ENCODE measurements at places on chromosomes 3 and 15. TPM values are rescaled to one million over a fixed set of nuclear protein-coding genes. Genes with fewer than 3 reads are reported as not detected.
A peak's percentile ranks its signal among the peaks of the same experiment; 100 is the strongest.

- DNase-seq: no peak
These were observed 48.0 kb downstream of the TPRA1 start for GRCh38 chr3:127542441-127542952.

GRCh38 chr15:73308305-73308704 lies 60.5 kb downstream of the HCN4 start:
- DNase-seq: no peak

Gene NRG4
- total RNA-seq: 0.71 TPM

Gene SI
- not detected for total RNA-seq

GRCh38 chr15:39670687-39671086 lies 89.8 kb downstream of the THBS1 start:
- no peak for DNase-seq

Gene SCN11A
- total RNA-seq: not detected

Gene CLDN16
- total RNA-seq: 4.8 TPM

Gene PLA2G4F
- total RNA-seq: 0.87 TPM

DNA sequence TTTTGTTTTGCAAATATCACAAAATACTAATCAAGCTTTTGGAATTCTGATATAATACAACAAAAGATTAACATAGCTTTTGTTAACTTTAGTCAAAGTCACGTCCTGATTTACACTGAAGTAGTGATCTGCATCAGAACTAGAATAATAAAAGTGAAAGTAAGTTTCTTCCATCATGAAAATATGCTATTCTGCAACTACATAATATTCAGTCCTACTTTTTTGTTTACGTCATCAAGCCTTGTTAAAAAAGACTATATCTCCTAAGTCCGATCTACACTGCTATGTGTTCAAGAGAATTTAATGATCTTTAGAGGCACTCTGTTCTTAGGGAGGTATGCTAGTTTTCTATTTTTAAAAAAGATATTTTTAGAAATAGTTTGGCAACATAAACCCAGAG lies 330.1 kb downstream of the ARPP21 start:
- no peak for DNase-seq

GRCh38 chr3:35521196-35521595 lies 118.1 kb upstream of the ARPP21 start:
- DNase-seq: no peak

- peak; percentile 78 for DNase-seq
These were observed 40.6 kb upstream of the ADCY5 start for GRCh38 chr3:123489400-123490004.

- DNase-seq: no peak
These were observed 484 bp downstream of the CNTN4 start for GRCh38 chr3:2099028-2099671.

Gene ERICH6
- total RNA-seq: not detected

Gene ELL3
- total RNA-seq: 2.0 TPM

GRCh38 chr15:24971052-24971451 lies 16.3 kb downstream of the SNRPN start:
- DNase-seq: no peak

Gene LRRIQ4
- total RNA-seq: 0.27 TPM

Gene ZIC4
- total RNA-seq: not detected

DNA sequence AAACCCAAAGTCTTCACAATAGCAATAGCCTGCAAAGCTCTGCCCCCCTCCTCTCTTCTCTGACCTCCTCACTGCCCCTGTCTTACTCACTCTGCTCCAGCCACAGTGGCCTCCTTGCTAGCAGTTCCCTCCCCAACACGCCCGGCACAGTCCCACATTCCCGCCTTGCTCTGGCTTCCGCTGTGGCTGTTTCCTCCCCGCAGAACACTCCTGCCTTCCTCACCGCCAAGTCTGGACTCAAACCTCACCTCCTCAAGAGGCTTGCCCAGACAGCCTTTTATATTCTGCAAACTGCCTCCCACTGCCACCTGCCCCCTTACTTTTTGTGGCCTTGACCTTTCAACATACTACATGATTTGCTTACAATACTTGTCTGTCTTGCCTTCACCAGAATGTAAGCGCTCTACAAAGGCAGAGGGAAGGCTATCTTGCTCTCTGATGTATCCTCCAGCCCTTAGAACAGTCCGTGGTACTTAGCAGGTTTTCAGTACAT lies 406 bp upstream of the MPI start:
- no peak for DNase-seq

GRCh38 chr3:159711560-159712333 lies 276.9 kb upstream of the IL12A start:
- peak; percentile 49 for DNase-seq

- DNase-seq: peak; percentile 86
These were observed 45.5 kb upstream of the SLC41A3 start for GRCh38 chr3:126129398-126129891.

Gene GOLGA8R
- total RNA-seq: 0.24 TPM

DNA sequence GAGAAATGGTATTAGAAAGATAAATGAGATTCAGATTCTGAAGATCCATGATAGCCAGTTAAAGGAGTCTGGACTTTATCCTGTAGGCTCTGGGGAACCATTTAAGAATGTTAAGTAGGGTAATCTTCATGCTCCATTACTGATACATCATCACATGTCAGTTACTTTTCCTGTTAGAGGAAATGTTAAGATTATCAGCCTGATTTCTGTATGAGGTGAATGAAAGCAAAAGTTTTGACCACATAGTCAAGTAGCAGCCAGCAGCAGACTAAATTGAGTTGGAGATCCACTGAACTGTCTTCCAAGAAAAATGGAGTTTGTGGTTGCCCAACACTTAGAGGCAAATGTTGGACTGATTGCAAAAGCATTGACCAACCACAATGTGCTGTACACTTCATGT lies 4.7 kb upstream of the COPB2 start:
- no peak for DNase-seq

Gene CASR
- 2.3 TPM for total RNA-seq

DNA sequence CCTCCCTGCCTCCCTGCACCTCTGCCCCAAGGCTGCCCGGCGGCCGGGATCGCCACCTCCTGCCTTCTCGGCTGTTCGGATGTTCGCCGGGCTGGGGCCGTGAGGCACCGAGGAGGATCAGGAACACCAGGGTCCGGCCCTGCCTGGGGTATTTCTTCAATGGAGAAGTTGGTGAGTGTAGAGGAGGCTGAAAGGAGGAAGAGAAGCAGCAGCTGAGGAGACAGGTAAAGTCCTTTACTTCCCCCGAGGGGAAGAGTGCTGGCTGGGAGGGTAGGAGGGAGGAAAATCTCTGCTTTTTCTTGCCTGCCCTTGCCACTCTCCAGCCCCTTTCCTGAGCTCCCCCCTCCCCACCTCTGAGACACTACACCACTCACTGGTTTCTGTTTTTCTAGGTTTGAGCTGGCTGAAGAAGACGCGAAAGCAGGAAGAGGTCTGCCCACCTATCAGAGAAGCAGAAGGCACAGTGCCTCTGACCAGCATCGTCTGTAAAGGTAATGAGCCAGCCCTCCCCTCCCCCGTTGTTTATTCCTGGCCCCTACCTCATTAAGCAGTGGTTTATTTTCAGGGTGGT lies 519 bp downstream of the ASB7 start:
- peak; percentile 68 for DNase-seq

Gene GOLGA8J
- not detected for total RNA-seq

DNA sequence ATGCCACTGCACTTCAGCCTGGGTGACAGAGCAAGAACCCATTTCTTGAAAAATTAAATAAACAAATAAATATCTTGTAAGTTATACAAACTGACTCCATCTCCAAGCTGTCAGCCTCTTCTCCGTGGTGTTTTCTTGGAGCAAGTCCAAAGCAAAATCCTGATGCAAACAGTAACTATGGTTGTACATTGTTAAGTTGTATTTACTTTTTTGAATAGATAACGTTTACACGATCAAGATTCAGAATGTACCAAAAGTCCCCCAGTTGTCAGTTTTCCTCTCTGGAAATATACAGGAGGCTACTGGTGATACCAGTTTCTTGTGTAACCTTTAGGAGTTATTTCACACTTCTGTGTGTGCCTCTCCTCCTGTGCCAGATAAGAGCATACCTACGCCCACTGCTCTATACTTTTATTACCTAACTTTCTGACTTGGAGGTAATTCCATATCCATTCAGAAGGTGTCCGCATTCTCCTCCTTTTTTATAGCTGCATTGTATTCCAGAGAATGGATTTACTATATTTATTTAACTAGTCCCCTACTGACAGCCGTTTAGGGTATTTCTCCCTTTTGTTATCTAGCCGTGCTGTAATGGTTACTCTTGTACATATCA lies 14.2 kb downstream of the CMTM7 start:
- no peak for DNase-seq

Gene MYO5A
- total RNA-seq: 6.1 TPM

Gene RFTN1
- total RNA-seq: 1.8 TPM

Gene SERPINI2
- total RNA-seq: not detected

DNA sequence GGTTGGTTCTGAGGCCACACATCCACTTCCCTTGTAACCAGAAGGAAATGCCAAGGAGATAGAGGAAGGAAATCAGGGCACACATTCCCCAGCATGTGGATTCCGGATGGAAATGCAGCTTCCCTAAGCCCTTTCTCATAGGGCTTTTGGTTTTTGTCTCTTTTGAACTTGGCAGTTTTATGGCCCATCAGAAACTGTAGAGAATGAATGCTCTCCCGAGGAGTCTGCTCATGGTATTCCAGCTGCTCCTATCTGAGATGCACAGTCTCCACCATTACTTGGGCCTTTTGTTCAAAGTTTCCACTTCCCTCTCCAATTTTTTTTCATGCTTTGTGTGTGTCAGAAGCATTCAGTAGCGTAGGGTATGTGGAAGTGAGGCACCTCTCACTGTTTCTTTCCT lies 21.2 kb downstream of the XYLB start:
- no peak for DNase-seq

Measured in Calu3 (cell line).